Activated T-helper 17 cell treated with anti-CD3 and anti-CD28 coated beads, Interleukin-2, amount 50 U/mL, for 72 hours (primary cell): ENCODE measurements at places on chromosomes 7 and 10. TPM values are rescaled to one million over a fixed set of nuclear protein-coding genes. Genes with fewer than 3 reads are reported as not detected.

The FXYD4 gene
- total RNA-seq: not detected

The HOGA1 gene
- total RNA-seq: not detected

GRCh38 chr7:4266270-4267040 is 415.6 kb upstream of the FOXK1 start:
- ATAC-seq: no peak

GRCh38 chr10:14873090-14873760 is 5.4 kb upstream of the SUV39H2 start:
- no peak for ATAC-seq

DNA sequence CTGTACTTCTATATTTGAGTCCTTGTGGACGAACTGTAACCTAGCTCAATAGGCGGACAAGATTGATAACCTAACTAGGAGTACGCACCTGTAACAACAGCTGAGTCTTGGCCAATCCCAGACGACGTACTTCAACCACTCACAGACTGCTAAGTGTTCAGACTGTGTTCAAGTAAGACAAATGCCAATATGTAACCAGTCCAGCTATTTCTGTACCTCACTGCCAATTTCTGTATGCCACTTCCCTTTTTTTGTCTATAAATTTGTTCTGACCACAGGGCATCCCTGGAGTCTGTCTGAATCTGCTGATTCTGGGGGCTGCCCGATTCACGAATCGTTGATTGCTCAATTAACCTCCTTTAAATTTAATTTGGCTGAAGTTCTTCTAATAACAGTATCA is 32.2 kb downstream of the HACD1 start:
- no peak for ATAC-seq

GRCh38 chr10:17199351-17199804 is 2.1 kb downstream of the TRDMT1 start:
- ATAC-seq: no peak

The OLAH gene
- total RNA-seq: 6.6 TPM

GRCh38 chr10:101151395-101151794 is 20.3 kb downstream of the TLX1 start:
- ATAC-seq: no peak

DNA sequence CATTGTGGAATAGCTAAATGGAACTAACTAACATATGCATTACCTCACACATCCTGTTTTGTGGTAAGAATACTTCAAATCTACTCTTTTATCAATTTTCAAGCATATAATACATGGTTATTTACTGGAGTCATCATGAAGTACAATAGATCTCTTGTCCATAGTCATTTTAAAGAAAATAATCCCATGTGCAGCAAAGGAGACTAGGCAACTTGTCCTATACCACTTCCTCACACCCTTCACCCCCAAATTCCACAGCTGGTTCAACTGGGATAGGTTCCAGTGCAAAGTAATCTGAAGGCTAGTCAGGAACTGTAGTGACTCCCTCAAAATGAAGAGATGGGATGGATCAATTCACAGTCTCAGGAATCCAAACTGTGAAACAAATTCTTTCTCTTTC is 176.1 kb downstream of the SGMS1 start:
- ATAC-seq: no peak

- peak; percentile 34 for ATAC-seq
Measured at GRCh38 chr7:24732646-24733413, 24.4 kb downstream of the GSDME start.

The C7orf57 gene
- 0.95 TPM for total RNA-seq

DNA sequence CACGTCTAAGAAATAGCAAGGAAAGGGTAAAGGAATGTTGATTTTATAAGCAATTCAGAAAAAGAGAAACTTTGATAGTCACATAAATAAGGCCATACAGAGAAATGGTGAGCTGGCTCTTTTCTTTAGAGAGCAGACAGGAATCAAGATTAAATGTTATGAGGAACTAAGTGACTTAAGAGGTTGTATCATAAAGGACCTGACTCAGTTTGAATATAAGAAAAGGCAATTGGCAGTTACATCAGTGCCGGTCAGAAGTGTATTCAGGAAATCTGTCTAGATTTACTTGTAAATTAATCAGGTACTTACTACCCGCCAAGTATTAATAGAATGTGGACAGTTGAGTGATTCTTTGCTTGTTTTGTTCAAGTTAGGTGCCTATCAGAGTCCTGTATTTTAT is 2.1 kb downstream of the MRPL32 start:
- no peak for ATAC-seq

DNA sequence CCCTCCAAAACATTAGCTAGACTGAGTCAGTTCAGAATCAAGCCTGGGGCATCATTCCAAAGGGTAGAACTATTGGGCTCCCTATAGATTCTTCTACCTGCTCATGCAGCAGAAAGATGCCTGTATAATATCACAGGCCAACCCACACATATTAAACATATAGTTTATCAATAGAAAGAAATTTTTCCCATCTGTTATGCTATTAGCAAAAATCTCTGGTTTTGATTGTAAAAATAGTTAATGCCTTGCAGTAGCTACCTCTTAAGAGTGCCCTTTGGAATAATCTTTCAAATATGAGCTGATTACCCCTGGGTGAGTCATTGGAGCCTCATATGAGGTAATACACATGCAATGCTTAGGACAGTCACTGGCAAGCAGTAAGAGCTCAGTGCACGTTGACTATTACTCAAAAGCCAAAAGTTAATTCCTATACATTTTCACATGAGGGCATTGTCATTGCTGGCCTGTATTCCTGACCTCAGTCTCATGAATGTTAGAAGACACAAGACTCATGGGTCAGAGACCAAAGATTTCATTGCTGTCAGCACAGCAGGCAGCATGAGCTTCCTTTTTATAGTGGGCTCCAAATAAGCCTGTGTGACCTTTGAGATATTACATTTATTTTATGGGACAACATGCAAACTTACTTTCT is 180.0 kb downstream of the FGFR2 start:
- no peak for ATAC-seq
